Neural progenitor cell (in vitro differentiated cells): ENCODE measurements at places on chromosomes 5 and 9. TPM values are rescaled to one million over a fixed set of nuclear protein-coding genes. Genes with fewer than 3 reads are reported as not detected.

GRCh38 chr9:86902991-86903733 lies 44.1 kb downstream of the GAS1 start:
- DNase-seq, result peak; percentile 65
- no peaks in the 10 kb centered on the region for H3K36me3 ChIP-seq
- H3K27me3 ChIP-seq, result peaks cover 54% of the 10 kb centered on the region

Gene WWC1
- total RNA-seq, result 6.3 and 6.7 TPM in 2 replicates

Gene ARPC5L
- total RNA-seq, result 24.0 and 26.2 TPM in 2 replicates

DNA sequence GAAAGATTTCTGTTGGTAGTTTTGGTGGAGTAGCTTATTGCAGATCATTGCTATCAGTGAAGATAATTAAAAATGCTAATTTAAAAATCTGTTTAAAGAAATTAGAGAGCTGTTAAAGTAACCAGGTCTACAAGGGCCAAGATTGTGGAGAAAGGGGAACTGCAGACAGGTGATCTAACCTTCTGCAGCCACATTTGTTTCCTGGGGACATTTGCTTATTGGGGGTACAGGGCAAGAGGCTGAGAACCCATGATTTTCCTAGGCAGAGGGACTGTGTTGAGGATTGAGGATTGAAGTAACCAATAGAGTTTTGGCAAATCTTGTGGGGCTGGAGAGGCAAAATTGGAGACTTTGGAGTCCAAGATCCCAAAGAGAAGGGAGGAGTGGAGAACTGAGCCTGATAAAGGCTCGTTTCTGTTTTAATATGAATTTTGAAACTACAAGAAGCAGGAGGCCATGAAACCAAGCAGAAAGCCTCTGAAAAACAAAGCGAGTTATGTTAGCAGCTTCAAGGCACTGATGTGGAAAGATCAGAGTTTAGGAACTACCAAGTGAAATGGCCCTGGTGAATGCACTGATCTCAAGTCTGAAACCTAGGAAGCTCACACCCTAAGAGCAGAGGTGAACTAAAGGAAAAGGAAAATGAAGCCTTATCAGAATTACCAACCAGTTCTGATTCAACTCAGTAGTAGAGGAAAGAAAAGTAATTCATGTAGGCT lies 219.8 kb upstream of the C9orf72 start:
- no peaks in the 10 kb centered on the region for H3K36me3 ChIP-seq
- no peaks in the 10 kb centered on the region for H3K27me3 ChIP-seq
- no peak overlapping the region for H3K27ac ChIP-seq
- H3K4me1 ChIP-seq, result no peaks in the 10 kb centered on the region
- H3K4me3 ChIP-seq, result no peak overlapping the region
- no peak for DNase-seq

Gene TMC1
- not detected in 2 replicates for total RNA-seq

Gene PGM5
- 0.81 and 2.0 TPM in 2 replicates for total RNA-seq

DNA sequence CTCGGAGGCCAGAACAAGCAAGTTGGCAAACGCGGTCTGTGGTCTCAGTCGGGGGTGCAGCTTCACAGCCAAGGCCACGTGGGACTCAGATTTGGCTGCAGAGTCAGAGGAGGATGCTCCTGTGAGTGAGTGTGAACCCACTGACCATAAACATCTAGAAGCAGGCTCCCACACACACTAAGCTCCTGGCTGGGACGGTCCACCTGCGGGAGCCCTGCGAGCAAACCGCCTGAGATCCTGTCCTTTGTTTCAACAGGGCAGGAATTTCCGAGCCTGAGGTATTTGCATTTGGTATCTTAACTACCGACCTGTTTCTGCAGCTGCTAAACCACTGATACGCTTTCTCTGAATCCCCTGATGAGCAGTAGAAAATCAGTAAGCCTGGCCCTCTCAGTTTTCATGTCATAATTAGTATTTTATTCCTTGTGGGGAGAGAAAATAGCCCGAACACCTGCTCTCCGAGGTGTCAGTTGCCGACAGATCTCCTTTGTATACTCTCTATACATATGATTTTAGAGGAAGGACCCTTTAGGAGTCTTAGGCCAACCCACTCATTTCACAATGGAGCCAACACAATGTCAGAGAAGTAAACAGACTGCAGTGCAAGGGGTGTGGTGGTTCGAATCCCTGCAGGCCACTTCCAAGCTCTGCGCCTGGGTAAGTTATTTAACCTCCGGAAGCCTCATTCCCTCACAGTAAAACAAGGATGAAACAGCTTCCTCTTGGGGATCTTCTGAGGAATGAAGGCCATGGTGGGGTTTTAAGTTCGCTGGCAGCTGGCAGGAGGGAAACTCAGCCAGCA lies 40.9 kb upstream of the PWWP2A start:
- H3K4me1 ChIP-seq, result peaks cover 19% of the 10 kb centered on the region
- peak overlapping the region; percentile 1 for H3K4me3 ChIP-seq
- DNase-seq, result peak; percentile 76
- H3K27me3 ChIP-seq, result no peaks in the 10 kb centered on the region
- H3K27ac ChIP-seq, result peak overlapping the region; percentile 14
- H3K36me3 ChIP-seq, result no peaks in the 10 kb centered on the region

Gene SLC28A3
- 0.06 TPM in 1 of 2 replicates, not detected in the other for total RNA-seq
